Stimulated activated CD4-positive, alpha-beta T cell treated with anti-CD3 and anti-CD28 coated beads, Interleukin-4, amount 100 ng/mL, for 1 hour (primary cell): ENCODE measurements at places on chromosomes 7 and 10.

DNA sequence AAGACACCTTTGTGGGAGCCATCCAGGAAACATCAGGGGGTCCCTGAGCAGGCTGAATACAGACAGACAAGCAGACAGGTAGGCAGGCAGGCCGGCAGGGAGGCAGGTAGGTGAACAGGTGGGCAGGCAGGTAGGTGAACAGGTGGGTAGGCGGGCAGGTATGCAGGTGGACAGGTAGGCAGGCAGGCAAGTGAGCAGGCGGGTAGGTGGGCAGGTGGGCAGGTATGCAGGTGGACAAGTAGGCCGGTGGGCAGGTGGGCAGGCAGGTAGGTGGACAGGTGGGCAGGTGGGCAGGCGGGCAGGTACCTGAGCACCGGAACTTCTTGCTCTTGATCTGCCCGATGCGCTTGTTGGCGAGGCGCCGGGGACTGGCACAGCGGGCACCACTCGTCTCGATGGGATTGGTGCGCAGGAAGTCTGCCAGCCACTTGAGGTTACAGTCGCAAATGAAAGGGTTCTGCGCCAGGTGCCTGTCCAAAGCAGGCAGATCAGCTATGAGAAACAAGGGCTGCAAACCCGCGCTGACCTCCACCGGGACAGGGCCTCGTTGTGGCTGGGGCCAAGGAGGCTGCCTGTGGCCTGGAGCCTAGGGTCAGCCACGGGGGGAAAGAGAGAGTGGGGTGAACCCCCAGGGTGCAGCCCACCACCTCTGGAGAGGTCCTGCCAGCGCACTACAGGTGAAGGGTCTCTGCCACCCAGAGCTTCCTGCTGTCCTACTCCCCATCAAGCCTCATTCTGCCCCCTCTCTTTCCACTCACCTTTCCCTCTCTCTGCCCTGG, 136.9 kb downstream of the SLIT1 start:
- no peak for DNase-seq

- DNase-seq, result no peak
Observed at GRCh38 chr10:18312374-18313139, 172.3 kb downstream of the CACNB2 start.

- no peak for DNase-seq
Observed at GRCh38 chr10:114029655-114030054, 14.0 kb upstream of the ADRB1 start.

DNA sequence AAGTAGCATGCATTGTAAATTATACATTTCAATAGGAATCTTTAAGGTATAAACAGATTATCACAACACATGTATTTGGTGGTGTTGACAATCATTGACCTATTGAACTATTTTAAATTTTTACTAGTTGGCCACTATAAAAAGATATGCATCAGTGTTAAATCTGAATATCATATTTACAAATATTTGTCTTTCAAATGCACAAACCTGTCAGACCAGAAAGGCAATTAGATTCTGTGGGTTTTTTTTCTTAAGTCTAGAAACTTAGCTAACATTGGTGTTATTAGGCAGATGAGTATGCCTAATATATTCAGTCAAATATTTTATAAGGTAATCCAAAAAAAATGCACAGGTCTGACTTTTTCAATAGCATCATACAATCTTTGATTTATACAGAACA, 241.4 kb upstream of the DGKB start:
- DNase-seq, result no peak

- DNase-seq, result no peak
Observed at GRCh38 chr10:607545-608185, 81.8 kb downstream of the DIP2C start.

GRCh38 chr7:29352041-29352440, 157.5 kb downstream of the CHN2 start:
- DNase-seq, result no peak
